ENCODE measurements at places on chromosomes 16 and 17. TPM values are rescaled to one million over a fixed set of nuclear protein-coding genes. Genes with fewer than 3 reads are reported as not detected.

Gene IL34
- total RNA-seq = 4.1 TPM

Gene HOXB4
- not detected for total RNA-seq

Gene DNAI2
- not detected for total RNA-seq

Gene CYGB
- 84.9 TPM for total RNA-seq

Gene CTRB2
- total RNA-seq = not detected

Gene HASPIN
- 0.71 TPM for total RNA-seq

Gene ABCA10
- total RNA-seq = 2.2 TPM

Gene SPEM1
- not detected for total RNA-seq

Gene CLDN7
- 1.6 TPM for total RNA-seq

Gene SEC14L1
- total RNA-seq = 28.7 TPM

Gene PRSS36
- total RNA-seq = 0.09 TPM

Measured in smooth muscle cell of bladder (primary cell).